Kidney tubule cell (primary cell): ENCODE measurements at places on chromosomes 6 and 20.

DNA sequence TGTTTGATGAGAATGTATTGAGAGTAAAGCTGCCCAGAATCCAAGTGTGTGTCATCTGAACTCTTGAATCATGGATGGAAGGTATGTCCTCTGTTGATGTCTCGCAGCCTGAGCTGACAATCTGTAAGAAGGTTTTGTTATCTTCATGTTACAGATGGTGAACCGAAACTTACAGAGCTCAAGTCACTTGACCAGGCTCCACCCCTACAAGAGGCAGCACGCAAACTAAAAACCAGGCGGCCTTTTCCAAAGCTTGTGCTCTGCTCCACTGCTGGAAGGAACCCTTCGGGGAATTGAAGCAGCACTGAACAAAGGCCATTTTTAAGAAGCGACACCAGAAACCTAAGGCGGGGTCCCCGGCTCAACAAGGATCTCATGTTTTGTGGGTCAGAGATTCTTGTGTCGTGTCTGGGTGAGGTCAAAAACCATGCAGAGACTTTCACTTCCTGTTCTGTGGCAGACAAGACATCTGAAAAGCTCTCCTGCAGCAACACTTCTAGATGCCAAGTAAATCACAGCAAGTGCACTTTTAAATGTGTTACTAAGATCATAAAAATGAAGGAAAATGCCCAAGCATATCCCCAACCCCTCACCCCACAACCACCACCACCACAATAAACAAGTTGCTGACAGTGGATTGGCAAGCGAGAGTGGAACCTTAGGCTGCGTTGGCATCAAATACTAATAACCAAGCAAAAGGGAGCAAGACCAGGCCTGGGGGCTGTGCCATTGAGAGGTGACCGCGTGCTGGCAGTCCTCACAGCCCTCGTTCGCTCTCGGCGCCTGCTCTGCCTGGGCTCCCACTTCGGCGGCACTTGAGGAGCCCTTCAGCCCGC lies 27.3 kb downstream of the NQO2 start:
- DNase-seq: no peak

DNA sequence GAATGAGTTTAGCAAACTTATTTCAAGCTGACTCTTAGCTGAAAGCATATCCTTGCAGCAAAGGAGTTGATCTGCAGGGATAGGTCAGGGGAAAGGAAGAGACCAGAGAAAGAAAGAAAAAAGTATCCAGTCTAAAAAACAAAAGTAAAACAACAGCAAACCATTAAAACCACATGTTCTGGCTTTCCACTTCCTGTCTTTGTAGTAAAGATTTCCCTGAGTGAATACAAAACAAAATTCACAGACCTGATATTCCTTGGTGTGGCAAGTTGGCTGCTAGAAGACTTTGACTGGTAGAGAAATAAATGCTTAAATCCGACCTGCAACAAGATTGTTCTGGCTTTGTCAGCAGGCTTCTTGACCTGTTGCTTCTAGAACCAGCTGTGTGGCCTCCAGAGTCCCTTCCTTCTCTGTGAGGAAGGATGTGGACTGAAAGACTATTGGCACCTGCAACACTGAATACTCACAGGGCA lies 23.4 kb upstream of the MCM3 start:
- DNase-seq: no peak

DNA sequence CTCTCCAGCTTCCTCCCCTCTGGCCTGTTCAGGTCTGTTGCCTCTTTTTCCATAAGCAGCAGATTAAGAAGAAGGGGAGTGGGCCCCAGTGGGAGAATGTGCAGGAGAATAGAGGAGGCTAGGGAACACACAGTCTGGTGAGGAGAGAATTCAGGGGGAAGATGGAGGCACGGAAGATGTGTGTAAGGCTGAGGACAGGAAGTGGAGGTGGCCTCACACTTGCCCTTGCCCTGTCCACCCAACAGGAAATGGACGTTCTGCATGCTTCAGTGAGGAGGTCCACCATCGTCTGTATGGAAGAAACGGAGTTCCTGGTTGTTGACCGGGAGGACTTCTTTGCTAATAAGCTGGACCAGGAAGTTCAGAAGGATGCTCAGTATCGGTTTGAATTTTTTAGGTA lies 16.0 kb downstream of the CNBD2 start:
- no peak for DNase-seq

DNA sequence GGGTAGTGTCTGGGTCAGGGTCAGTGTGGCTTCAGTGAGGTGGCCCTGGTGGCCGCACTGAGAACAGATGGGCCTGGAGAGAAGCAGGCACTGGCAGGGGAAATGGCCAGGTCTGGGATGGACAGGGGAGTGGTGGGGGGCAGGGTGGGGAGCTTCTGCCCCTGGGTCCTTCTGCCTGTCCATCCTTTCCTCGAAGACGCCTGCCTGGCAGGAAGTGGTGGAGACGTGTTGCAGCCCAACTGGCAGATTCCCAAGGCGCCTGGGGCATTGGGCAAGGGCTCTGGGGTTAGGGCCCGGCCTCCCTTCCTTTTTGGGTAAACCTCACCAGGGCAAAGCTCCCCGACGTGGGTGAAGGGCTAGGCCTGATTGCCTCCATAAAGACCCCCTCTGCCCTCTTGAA lies 10.4 kb downstream of the SRC start:
- DNase-seq: peak; percentile 33

- DNase-seq: peak; percentile 48
These were observed 525 bp downstream of the MACROD2 start for GRCh38 chr20:13995841-13996240.

DNA sequence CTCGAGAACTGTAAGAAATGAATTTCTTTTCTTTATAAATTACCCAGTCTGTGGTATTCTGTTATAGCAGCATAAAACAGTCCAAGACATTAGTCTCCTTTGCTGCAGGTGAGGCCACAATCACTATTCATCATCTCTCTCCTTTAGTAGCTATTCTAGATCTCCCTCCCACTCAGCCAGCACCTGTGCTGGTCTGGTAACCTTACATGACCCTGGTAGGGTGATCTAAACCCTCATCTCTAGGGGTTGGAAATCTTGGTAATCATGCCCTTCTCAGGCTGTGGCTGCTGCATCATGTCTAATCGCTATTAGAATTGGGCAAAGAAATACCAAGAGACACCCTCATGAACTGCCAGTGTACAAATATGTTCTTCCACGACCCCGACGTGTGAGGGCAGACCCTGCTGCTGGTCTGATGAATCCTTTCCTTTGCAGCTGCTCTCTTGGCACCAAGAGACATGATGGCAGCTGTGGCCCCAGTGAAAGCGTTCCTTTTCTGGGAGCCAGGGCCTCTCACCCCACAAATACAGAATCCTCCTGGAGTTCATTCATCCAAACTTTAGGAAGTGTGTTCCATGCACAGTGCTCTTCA lies 23.0 kb upstream of the IGF2R start:
- DNase-seq: no peak

DNA sequence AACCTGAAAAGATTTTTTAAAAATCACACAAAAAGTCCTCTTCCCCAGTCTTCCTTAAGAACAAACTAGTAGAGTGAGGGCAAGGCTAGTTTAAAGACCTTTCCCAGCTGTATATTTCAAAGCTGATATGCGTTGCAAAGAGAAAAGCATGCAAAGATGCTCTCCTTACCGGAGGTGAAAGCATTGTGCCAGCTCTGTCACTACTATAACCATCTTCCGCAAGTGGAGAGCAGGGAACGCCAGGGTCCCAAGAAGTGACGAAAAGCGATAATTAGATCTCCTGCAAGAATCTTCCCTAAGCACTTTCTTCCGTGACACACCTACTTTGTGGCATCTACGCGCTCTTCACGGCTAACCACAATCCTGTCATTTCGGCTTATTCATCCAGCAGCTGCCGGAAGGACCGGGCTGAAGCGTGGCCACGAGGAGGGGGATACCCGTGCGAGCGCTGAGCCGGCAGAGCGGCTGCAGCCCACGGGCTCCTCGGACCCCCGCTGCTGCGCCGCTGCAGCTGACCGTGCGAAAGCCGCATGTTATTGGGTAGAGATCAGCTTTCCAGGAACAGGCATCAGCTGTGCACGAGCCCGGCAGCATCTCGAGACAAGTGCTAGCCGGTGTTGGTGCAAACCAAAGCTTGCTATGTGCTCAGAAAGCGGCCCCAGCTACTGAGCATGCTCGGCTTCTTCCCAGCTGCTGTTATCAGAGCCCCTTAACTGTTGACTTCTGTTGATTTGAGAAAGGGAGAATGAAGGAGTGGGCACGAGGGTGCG lies 57.2 kb upstream of the ARHGAP18 start:
- DNase-seq: peak; percentile 67

DNA sequence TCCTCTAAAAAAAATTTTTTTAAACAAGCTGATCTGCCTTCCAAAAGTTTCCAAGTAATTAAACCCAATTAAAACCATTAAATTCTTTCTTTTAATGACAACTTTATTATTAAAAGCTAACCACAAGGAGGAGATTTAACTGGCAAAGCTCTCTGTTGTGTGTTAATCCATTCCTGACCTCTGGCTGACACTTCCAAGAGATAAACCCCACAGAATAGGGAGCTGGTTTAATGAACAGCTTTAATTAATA lies 230.8 kb downstream of the EYA2 start:
- DNase-seq: peak; percentile 29

GRCh38 chr6:52304983-52305390 lies 20.4 kb upstream of the MCM3 start:
- peak; percentile 49 for DNase-seq

DNA sequence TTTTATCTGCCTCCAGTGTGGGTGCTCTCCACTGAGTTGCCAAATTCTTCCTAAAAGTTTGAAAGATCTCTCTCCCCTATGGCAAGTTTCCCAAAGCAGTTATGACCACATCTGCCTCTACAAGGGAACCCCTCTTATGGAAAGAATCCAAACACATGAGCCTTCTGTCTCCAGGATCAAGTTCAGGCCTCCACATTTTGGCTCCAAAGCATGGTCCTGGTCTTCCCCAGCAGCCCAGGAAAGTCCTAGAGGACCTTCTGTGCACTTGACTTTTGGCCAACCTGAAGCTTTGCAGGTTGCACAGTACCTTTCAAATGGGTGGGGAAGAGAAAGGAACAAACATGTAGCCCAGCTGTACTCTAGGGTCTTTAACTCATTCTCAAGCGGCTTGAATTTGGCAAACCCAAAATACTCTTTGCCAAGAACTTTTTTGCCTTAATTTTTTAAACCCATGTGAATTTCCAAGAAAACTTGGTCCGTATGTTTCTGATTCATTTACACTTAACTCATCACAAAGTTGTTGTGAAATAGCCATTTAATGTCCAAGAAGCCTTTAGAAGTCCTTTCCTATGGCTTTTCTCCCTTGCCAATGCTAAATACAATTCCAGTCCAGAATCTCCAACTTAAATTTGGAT lies 240.1 kb upstream of the TBX18 start:
- DNase-seq: no peak

- DNase-seq: peak; percentile 26
These were observed 154.9 kb downstream of the SOX4 start for GRCh38 chr6:21748343-21749056.

DNA sequence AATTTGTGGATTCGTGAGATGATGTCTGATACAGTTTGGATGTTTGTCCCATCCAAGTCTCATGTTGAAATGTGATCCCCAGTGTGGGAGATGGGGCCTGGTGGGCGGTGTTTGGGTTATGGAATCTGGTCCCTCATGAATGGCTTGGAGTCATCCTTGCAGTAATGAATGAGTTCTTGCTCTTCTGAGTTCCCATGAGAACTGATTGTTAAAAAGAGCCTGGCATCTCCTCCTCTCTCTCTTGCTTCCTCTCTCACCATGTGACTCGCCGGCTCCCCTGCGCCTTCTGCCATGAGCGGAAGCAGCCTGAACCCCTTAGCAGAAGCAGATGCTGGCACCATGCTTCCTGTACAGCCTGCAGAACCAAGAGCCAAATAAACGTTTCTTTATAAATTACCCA lies 30.5 kb upstream of the RPP40 start:
- DNase-seq: no peak

- DNase-seq: peak; percentile 50
These were observed 86.0 kb downstream of the SESN1 start for GRCh38 chr6:109008537-109009235.

DNA sequence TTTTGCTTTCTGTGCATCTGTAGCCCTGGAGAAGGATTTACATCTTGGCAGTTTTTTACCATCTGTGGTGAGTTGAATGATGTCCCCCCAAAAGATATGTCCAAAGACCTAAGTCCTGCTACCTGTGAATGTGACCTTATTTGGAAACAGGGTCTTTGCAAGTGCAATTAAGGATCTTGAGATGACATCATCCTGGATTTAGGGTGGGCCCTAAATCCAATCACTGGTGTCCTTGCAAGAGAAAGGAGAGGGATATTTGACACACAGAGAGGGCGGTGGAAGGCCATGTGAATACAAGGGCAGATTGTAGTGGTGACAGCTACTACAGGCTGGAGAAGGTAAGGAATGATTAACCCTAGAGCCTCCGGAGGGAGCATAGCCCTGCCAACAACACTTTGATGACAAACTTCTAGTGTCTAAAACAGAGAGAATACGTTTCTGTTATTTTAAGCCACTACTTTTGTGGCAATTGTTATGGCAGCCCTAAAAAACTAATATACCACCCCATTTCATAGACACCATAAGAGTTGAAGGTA lies 35.1 kb downstream of the MKKS start:
- no peak for DNase-seq

- DNase-seq: no peak
These were observed 45.0 kb upstream of the ZBTB24 start for GRCh38 chr6:109527989-109528388.

GRCh38 chr20:3258429-3258828 lies 19.4 kb upstream of the SLC4A11 start:
- DNase-seq: no peak

DNA sequence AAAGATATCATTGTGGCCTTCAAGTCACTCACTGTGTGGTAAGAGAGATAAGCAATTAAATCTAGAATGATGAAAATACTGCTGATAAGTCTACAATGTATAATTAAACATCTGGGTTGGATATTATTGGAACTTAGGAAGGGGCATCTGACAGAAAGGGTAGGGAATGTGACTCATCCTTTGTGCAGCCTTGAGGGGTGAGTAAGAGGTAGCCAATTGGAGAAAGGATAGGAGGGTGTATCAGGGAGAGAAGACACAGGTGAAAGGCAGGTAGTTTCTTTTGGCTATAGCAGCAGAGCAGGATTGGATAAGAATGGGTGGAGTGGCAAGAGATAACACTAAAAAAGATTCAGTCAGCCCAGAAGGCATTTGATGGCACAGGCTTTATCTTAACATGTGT lies 182.0 kb downstream of the COL21A1 start:
- DNase-seq: peak; percentile 32

GRCh38 chr6:27081188-27081587 lies 166.3 kb upstream of the PRSS16 start:
- no peak for DNase-seq
